ENCODE measurements at places on chromosomes 6 and 20. TPM values are rescaled to one million over a fixed set of nuclear protein-coding genes. Genes with fewer than 3 reads are reported as not detected.

Gene ZBP1
- total RNA-seq = not detected

Gene SCRT2
- total RNA-seq = not detected

Gene NKAIN4
- total RNA-seq = not detected

Gene MCCD1
- not detected for total RNA-seq

Gene PHACTR1
- total RNA-seq = 1.6 TPM

DNA sequence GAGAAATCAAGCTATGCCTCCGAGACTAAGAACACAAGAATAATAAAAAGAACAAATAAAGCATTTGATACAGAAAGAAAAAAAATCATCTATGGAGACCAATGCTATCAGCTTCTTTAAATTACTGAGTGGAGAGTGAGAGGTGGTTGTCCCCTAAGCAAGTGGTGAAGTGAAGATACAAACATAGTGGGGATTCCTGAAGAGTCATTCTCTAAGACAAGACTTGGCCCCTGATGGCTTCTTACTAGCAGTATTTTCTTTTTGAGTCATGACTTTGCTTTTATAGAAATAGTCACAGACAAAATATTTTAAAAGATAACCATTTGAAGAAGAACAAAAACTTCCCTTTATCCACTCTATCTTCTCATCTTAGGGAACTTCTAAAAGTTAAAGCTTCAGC lies 261.4 kb upstream of the PRDM1 start:
- no peak for DNase-seq

- DNase-seq = no peak
Observed at GRCh38 chr6:41427642-41428335, 92.4 kb downstream of the NCR2 start.

DNA sequence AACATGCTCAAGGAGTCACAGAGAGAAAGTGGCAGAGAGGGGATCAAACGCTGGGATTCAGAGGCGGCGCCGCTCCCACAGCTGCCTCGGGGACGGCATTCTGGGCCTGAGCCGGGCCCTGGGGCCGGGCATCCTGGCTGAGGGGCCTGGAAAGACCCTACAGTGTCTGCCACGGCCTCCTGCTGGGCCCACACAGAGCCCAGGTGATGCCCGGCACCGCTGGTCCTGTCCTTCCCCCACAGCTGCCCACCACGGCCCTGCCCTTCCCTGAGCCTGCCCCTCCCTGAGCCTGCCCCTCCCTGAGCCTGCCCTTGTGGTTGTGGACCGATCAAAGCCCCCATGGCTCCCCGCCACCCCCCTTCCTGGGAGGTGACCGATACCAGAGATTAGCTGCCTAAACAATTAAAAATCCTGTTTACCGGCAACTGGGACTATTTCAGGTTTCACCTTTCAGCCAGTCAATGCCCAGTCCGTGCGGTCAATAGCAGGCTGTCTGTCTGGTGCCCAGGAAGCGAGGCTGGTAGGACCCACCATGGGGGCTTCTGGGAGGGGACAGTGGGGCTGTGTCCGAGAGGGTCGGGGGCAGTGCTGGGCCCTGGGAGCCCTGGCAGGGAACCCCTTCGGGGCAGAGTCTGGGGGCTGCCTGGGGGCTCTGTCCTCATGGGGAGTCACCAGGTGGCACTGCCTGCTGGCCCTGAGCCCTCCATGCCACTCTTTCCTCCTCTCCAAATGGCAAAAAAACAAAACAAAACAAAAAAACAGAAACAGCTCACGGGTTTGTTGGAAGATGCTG lies 55.4 kb upstream of the GATA5 start:
- no peak for DNase-seq

GRCh38 chr20:19304389-19304788 lies 91.9 kb downstream of the SLC24A3 start:
- peak; percentile 44 for DNase-seq

DNA sequence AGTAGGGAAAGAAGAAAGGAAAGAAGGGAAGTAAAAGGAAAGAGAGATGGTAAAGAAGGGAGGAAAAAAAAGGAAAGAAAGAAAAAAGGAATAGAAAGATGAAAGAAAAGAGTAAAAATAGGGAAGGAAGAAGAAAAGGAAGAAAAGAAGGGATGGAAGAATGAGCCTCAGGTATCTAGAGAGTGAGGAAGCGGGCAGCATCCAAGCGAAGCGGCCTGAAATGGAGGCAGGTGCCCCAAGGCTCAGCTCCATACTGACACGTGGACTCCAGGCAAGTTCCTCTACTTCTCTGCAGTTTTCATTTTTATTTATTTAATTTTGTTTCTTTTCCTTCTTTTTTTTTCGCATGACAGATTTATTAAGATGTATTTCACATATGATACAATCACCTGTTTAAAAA lies 373.1 kb downstream of the ESR1 start:
- no peak for DNase-seq

DNA sequence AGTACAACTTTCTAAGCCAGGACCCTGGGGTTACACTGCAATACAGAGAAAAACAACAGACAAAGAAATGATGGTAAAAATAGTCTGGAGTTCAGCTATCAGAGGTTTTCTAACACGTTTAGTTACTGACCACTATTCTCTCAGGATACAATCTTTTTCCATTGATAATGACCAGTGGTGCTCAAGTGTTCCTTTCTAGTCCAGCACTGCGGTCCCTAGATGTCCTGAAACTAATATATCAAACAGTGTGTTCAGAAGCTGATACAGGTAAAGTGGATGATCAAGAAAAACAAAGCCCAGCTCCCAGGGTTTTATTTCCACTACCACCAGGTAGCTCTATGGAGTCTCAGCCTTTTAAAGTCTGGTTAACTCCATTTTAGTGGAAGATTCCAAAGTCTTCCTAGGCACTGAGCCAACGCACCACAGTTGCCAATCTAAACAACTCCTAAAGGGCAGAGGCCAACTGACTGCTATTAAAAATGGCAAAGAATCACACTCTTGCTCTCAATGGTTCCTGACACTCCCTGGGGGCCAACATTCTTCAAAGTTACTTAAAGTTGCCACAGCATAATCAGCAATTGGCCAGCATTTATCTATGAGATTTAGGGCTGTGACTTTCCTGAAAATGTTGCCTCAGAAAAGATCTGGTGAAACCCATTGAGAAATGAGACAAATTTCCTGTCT lies 38.2 kb downstream of the DZANK1 start:
- DNase-seq = peak; percentile 68

DNA sequence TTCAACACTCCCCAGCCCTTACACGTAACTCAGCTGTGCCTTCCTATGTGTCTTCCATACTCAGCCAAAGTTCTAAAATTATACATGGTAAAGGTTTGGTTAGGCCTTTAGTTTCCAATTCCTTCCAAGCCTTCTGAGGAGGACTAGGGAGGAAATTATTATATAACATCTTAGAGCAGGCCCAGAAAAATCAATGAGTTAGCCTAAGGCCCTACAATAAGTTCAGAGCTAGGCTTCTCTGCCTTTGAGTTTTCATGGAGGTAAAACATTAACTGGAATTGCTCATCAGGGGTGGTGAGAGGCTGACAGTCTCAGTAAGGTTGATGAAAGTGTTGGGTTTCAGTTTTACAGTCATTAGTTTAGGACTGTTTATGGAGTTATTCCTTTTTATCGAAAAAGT lies 286.0 kb downstream of the ADGB start:
- DNase-seq = no peak

Data from osteocyte (in vitro differentiated cells).